Activated T-helper 2 cell treated with anti-CD3 and anti-CD28 coated beads, Interferon-gamma antibody, Interleukin-2, Interleukin-4, amounts not matched to agents 10 μg/mL and 5 μg/mL and 100 μg/mL, durations not matched to agents 14 hours and 24 hours and 36 hours (primary cell): ENCODE measurements at places on chromosomes 7 and 10. TPM values are rescaled to one million over a fixed set of nuclear protein-coding genes. Genes with fewer than 3 reads are reported as not detected.

DNA sequence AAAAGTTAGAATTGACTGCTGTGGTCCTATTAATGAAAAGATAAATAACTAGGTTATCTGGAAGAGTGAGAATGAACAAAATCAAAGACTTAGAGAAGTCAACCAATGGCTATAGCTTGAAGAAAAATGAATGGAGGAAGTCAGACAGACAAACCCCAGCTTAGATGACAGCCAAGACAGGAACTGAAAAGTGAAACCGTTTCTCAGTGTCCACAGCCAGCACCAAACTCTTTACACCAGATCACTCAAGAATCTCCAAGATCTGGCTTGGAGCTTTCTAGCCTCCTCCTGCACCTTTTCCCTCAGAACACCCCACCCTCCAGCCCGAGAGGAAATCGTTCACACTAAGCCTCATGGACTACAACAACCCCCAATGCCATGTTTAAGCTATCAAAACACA is 167.0 kb downstream of the SFMBT2 start:
- no peak for DNase-seq

The ARHGAP19 gene
- total RNA-seq, result 25.3 and 29.9 TPM in 2 replicates

GRCh38 chr7:50754684-50755083 is 28.0 kb downstream of the GRB10 start:
- no peak for DNase-seq

The PNLIP gene
- total RNA-seq, result not detected in 2 replicates

GRCh38 chr7:127391591-127392181 is 822 bp downstream of the ZNF800 start:
- DNase-seq, result peak; percentile 56

The STEAP1B gene
- total RNA-seq, result 0.30 and 0.32 TPM in 2 replicates

The UBE2D4 gene
- total RNA-seq, result 10.5 and 12.6 TPM in 2 replicates

- DNase-seq, result no peak
Observed at GRCh38 chr7:112596260-112596659, 115.5 kb downstream of the LSMEM1 start.

GRCh38 chr7:51261117-51261835 is 55.3 kb downstream of the COBL start:
- DNase-seq, result no peak

DNA sequence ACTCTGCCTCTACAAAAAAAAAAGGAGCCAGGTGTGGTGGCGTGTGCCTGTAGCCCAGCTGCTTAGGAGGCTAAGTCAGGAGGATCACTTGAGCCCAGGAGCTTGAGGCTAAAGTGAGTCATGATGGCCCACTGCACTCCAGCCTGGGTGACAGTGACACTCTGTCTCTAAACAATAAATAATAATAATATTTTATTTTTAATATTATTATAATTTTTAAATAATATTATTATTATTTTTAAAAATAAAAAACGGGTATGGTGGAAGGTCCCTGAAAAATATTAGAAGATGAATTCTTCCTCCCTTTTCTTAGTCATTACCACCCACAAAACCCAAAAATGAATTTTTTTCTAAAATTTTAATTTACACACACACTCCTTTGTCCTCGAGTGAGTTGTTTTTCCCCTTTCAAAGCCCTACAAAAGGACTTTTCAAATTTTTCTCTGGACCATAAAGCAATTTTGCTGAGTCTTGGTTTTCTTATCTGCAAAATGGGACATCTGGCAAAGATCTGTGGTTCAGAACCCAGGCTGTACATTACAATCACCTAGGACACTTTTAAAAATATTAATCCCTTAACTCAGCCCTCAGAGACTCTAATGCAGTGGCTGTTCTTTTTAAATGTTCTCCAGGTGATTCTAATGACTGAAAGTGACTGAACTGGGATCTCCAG is 174.0 kb upstream of the NEBL start:
- DNase-seq, result no peak

GRCh38 chr10:111479966-111480365 is 403.1 kb downstream of the ADRA2A start:
- DNase-seq, result no peak

DNA sequence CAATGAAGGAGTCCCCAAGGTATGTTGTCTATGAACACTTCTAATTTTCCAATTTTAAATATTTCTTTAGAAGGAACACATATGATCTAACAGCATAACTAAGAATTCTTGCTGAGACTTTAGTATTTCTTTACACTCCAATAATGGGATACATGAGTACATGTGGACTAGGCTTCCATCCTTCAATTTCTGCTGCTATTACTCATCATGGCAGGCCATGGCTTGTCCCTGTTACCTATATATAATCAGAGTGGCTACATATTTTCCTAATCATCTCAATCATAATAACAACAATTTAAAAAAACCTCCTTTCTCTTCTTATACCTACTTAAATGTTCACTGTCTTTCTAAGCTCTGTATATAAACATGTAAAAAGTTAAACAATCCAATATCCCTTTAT is 60.3 kb upstream of the TAC1 start:
- no peak for DNase-seq

- DNase-seq, result no peak
Observed at GRCh38 chr10:112526906-112527305, 79.9 kb downstream of the VTI1A start.

DNA sequence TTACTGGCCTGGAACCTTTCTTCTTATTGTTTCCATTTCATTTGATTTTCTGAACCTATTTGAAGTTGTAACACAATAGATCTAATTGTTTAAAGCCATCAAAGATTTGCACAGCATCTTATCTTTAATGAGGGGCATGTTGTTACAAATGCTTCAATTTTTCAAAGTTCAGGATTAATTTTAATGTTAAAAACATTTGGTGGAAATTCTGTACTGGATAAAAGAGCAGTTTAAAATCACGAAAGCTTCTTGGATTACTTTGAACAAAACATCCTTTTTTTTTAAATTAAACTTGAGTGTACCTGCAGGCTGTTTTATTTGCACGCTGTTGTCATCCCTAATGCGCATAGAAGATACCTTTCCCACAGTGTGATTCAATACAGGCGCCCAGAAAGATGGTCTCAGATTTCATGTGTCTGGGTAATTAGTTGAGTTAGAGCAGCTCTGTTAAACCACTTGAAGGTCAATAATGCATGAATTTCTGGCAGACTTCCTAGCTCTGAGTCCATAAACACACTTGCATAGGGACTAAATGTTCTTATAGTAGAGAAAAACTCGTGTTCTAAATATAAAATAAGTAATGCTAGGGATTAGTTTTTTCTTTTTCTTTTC is 29.3 kb upstream of the DDX50 start:
- DNase-seq, result no peak
